ENCODE measurements at places on chromosomes 5 and 9.

- no peak for DNase-seq
Observed at GRCh38 chr9:108551030-108551841, 304.6 kb downstream of the ACTL7B start.

- no peak for DNase-seq
Observed at GRCh38 chr9:127662617-127663016, 44.2 kb upstream of the CFAP157 start.

DNA sequence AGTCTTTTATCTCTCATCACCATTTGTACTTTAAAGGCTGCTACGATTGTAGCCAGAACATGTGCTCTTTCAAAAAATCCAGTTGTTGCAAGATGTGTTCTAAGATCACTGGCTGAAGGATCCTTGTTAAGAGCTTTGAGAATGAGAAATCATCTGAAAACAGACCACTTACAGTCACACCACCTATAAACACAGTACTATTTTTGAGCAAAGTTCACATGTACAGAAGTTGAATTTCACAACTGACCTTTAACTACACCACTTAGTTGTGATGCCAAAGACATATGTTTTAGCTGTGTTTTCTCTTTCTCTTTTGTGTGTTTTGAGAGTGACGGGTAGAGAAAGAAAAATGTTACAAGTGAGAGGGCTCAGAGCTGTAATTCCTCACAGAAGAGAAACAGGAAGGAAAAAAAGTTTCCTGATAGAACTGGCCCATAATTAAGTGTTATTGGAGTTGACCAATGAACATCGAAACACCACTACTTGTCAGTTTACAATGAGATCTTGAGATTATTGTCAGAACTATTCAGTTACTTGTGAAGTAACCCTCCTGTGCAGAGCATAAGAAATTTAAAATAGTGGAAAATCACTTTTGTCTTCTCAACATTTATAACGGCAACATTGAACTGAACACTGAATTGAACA is 245.4 kb downstream of the MLLT3 start:
- DNase-seq, result no peak

GRCh38 chr5:150155258-150156026 is at the start of gene PDGFRB:
Gene PDGFRB, minus strand, starts transcription at chr5:150155845. Its CDS starts 18,798 bp downstream, at chr5:150137047.
- peak; percentile 64 for DNase-seq

GRCh38 chr9:115208501-115208900 is 90.5 kb upstream of the TNC start:
- no peak for DNase-seq

DNA sequence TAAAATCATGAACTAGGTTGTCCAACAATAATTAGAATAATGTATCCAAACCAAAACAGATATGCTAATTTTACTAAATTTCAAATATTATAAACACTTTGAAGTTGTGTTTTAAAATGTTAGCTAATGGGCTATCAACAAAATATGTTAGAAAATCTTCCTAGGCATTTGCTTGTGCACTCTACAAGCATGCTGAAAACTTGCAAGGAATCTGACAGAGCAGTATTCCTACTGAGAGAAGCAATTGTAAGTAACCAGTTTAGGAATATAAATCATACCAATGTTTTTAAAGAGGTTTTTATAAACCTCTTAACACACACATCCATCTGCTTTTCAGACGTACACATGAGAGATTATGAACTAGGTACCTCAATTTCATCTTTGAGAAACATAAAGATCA is 228.4 kb upstream of the TBCA start:
- DNase-seq, result no peak

DNA sequence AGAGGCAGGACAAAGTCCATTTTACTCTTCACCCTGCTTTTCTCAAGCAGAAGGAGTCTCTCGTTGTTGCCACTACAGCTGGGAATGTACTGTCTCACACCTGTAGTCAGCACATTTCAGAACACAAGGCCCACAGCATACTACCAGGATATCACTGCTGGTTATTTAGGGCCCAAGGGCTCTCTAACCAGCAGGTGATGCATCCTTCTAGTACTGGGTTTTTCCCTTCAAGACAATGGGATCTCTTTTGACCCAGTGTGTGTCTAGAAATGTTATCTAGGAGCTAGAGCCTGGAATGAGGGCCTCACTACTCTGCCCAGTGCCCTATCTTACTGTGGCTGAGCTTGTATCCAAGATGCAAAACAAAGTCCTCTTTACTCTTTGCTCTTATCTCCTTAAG is 235.1 kb upstream of the PRR16 start:
- DNase-seq, result no peak

Data from pons (tissue), 1 donor.